Daoy (cell line): ENCODE measurements at places on chromosomes 5 and 9. TPM values are rescaled to one million over a fixed set of nuclear protein-coding genes. Genes with fewer than 3 reads are reported as not detected.

The IL13 gene
- not detected in 2 replicates for total RNA-seq

The LCN12 gene
- total RNA-seq: not detected in 2 replicates

- DNase-seq: peak; percentile 96
Observed at GRCh38 chr9:90301277-90301653, 341.4 kb downstream of the DIRAS2 start.

GRCh38 chr5:43007246-43007910 is 32.7 kb downstream of the ANXA2R start:
- peak; percentile 87 for DNase-seq
